ENCODE measurements at places on chromosomes 12 and 14.

DNA sequence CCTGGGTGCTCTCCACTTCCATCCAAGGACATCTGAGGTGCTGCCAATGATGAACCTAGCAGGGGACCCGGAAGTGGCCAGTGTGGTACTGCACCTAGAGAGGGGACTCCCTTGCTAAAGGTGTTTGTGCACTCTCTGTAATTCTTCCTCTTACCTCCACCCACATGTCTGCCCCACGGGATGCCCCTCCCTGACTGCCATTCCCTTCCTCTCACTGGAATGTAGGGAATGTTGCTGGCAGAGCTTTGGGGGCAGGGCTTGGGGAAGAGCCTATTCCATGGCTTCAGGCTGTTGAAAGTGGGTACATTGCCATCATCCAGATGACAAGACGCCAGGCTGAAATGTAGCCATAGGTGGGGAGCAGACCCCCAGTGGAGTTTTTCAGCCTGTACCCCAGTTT lies 153.2 kb downstream of the SMOC1 start:
- no peak for DNase-seq

- no peak for DNase-seq
Observed at GRCh38 chr14:74302152-74302628, 544 bp downstream of the ABCD4 start.

DNA sequence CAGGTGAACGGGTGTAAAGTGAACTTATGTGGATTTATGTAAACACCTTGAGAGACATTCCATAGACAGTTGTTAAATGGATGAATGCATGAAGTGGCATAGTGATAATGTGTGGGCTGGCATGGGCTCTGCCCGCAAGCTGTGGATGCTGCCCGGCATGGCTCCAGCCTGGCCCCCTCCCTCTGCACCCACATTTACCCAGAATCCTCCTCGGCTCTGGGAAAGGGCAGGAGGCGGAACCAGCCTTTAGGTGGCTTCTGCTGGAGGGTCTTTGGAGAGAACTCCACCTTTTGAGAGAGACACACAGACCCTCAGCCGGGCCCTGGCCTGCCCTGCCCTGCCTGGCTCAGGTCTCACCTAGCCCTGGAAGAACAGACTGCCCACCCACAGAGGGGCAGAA lies 18.7 kb downstream of the RASAL1 start:
- no peak for DNase-seq

DNA sequence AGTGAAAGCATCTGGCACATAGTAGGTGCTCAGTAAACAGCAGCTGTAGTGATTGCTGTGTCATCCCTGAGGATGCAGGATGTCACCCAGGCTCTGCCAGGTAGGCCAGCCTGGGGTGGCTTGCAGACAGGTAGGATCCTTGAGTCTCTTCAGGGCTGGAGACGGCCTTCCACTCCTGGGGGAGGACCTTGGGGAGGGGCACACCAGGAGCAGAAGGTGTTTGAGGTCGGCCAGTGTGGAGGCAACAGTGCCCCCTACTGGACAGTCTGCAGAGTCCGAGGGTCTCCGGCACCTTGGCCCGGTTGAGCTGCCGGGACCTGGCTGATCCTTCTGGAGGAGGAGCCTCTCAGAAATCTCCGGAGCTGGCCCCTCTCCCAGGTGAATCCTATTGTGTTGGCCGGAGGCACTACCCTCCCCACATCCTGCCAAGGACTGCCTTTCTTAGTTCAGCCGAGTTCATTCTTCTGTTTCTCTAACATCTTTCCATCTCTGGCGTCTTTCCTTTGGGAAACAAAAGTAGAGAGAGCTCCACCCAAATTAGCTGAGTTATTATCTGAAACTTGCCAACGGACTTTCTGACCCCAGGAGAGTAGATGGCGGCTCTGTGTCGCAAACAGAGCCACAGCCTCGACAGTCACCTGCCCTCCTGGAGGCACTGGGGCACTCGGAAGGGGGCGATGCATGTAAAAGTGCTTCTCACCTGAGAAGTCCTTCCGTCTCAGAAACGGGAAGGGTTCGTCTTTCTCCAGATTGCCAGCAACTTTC lies 41.8 kb upstream of the CLMN start:
- peak; percentile 10 for DNase-seq

DNA sequence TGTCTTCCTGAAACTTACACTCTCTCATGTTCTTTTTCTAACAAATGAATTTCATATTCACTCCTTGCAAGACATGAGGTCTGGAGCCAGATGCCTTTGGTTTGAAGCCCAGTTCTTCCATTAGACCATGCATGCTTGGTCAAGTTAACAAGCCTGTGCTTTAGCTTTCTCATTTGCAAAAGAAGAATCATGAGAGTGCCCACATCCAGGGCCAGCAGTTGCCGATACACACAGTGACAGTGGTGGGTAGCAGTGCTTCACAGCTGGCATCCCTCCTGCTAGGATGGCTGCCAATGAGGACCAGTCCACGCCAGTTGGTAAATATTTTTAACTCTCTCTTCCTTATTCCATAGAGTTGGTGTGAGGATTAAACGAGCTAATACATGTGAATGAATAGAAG lies 163.1 kb downstream of the PHLDA1 start:
- no peak for DNase-seq

GRCh38 chr12:70798016-70798783 lies 122.3 kb downstream of the PTPRR start:
- DNase-seq: no peak

GRCh38 chr12:7093892-7094291 lies 1.6 kb upstream of the C1R start:
- no peak for DNase-seq

- DNase-seq: no peak
Observed at GRCh38 chr12:62618319-62618718, 151.7 kb downstream of the MON2 start.
